ENCODE measurements at places on chromosomes 13 and 19.

GRCh38 chr13:51781246-51782022 is 22.5 kb downstream of the DHRS12 start:
- DNase-seq = peak; percentile 39

GRCh38 chr19:42290523-42291434 is 11.2 kb upstream of the PRR19 start:
- DNase-seq = no peak

DNA sequence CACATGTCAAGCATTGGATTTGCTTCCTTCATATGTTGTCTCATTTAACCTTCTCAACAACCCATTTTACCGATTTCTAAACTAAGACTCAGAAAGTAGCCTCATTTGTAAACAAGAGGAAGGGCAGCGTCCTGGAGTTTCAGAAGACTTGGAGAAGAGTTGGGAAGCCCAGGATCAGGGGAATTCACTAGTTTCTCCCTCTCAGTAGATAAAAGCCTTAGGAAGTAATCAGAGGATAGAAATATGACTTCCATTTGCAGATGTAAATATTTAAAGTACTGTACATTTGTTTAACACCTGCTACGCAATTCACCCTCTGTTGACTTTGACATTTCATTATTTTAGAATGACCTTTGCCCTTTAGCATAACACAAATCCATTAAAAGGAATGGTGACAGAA is 216.4 kb downstream of the DCT start:
- DNase-seq = no peak

DNA sequence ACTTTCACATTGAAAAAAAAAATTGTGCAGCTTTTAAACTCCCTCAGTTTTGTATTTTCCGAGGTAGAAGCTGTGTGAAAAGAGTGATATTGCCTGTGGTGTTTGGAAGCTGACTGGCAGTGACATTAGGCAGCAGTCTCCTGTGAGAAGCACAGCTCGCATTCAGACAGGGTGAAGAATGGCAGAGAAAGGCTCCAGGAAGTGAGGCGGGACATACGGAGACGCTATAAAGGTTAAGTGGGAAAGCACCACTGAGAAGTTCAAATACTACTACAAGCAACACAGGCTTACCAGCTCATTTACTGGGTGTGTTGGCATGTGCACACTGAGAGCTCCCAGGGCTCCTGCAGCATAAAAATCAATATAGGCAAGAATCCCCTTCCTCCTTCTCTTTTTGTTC is 88.4 kb downstream of the RXFP2 start:
- DNase-seq = peak; percentile 3

GRCh38 chr19:36060430-36060829 is 5.7 kb downstream of the WDR62 start:
- DNase-seq = peak; percentile 34

- no peak for DNase-seq
Observed at GRCh38 chr19:29880498-29881081, 61.4 kb upstream of the URI1 start.

GRCh38 chr13:20960663-20961309 is 58.2 kb upstream of the XPO4 start:
- DNase-seq = peak; percentile 22

DNA sequence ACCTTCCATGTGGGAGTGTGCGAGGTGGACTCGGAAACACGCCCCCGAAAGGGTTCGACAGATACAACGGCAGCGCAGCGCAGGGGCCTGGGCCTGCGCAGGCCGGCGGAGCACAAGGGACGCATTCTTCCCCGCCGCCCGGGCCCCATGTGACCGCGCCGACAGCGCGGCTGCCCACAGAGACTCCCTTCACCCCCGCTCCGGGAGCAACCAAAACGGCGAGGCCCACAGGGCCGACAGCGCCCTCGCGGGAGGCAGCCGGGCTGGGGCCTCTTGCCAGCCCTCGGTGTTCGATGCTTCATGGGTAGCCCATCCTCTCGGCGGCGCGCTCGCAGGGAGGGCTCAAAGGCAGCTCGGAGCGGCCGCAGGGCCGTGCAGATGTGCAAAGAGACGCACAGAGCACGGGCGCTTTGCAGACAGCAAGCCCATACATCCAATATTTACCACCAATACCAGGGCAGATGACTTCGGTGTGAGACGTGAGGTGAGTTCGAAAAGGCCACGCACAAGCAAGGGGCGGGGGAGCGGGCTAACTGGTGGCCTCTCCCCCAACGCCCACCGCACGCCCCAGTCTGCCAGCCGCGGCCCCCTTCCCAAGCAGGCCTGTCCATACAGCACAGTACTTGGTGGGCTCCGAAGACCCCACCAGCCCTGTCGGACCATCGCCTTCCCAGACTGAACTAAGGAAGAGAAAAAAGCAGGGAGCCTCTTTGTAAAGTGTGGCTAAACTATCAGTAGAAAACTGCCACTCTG is 89.9 kb downstream of the CRYL1 start:
- DNase-seq = no peak

GRCh38 chr13:79528356-79528755 is 47.4 kb downstream of the NDFIP2 start:
- peak; percentile 33 for DNase-seq

GRCh38 chr19:22532388-22533300 is 101.5 kb upstream of the ZNF492 start:
- no peak for DNase-seq

- DNase-seq = no peak
Observed at GRCh38 chr19:39432677-39433025, 3.1 kb downstream of the RPS16 start.

DNA sequence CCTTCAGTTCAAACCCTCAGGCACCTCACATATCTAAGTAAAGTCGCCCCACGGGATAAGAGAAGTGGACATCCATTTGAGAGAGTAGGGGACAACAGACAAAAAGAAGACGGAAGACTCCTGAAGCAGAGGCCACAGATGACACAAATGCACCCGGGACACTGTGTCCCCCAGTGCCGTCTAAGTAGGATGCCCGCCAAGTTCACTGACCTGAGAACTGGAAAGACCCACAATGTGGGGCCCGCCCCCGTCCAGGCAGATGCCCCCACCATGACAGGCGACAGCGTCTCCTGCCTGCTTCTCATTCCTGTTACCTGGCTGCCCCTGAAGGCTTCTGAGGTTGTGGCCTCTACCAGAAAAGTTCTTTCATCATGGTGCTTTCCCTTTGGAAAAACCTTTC is 16.9 kb downstream of the ANKRD27 start:
- DNase-seq = no peak

DNA sequence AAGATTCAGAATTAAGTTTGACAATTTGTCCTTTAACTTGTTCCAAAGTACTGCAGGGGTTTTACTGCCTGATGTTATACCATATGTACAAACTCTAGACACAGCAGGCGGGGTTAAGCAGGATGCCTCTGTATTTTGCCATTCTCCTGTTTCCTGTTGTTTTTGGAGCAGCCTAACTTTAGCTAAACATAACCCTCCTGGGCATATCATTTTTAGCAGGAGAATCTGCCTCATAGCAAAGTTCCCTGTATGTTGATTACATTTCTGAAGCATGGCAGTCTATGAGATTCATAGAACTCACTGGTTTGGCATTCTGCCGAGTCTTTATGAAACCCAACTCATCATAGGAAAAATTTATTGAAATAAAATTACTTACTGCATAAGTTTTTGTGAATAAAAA is 5.2 kb downstream of the LHFPL6 start:
- DNase-seq = no peak

GRCh38 chr13:39450176-39450575 is 152.8 kb downstream of the LHFPL6 start:
- no peak for DNase-seq

DNA sequence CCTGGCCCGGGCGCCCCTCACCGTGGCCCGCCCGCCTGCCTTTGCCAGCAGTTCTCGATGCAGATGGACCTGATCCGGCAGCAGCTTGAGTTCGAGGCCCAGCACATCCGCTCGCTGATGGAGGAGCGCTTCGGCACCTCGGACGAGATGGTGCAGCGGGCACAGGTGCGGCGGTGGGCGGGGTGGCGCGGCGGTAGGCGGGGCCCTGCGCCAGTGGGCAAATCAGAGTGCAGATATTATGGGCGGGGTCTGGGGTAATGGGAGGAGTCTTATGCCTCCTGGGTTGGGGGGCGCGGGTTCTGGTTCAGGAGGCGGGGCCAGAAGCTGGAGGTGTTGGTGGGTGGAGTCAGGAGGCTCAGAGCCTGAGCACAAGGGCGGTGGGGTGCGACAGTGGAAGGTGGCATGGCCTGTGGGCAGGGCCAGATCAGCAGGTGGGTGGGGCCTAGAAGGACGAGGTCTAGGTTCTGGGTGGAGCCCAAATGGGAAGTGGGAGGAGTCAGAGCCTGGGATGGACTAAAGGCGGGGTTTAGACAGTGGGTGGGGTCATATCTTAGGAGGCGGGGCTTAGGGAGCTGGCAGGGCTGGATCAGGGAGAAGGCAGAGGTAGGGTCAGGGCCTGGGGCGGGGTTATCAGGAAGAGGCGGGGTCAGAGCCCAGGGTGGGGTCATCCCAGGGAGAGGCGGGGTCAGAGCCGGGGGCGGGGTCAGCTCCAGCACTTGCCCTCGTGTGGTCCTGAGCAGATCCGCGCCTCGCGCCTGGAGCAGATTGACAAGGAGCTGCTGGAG is 5.6 kb downstream of the APC2 start:
- peak; percentile 39 for DNase-seq

DNA sequence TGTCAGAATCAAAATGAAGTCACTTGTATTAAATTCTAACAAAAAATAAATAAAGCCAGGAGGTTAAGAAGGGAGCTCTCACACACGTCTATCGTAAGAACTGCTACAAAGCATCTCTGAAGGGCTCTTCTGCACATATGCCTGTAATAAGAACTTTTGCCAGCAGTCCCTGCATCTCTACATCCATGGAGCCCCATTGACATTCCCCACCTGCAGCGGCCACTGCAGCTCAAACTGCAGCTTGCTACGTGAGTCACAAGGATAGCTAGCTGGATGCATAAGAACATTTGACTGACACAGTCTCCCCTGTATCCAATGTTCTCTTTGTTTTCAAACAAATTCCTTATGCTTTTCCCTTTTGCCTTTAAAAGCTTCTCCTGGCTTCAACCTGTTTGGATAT is 68.3 kb downstream of the DNAJC3 start:
- DNase-seq = no peak

DNA sequence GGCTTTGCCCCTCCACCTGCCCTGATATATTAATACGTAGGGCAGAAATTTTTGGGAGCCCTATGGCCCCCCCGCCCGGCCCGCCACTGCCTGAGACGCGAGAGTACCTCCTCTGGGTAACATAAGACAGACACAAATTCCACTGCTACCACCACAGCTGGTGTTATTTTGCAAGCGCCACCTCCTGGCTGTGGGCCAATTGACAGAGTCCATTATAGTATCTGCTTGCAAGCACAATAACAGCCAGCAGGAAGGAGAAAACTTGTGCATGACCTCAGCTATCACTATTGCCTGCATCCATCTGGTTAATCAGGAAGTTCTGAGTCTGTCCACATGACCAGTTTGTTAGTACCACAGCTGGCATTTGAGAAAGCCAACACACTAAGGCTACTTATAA is 25.3 kb upstream of the OR10H2 start:
- peak; percentile 61 for DNase-seq

DNA sequence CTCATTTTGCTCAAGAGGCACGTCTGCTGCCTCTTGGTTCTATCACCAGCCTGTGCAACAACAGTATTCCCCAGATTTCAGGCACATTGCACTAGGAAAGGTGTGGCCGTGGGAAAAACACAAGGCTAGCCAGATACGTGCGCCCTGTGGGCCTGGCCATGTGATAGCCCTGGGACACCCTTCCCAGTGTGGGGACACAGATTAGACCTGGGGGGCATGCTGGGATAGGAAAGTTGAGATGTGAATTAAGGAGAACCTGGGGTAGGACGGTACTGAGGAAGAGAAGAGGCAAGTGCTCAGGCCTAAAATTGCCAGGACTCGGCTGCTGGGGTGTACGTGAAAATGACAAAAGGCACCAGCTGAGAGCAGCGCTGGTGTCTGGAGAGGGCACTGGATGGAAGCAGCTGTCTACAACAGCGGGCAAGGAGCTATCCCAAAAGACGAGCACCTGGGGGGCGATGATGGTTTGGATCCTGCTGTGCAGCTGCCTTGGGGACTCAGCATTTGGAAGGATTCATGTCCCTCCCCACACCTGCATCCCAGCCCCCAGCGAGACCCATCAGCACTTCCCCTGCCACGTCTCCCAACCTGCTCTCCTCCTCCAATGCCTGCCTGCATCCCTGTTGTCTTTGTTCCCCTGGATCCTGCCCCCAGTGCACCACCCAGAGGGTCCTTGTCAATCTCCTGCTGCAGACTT is 54.3 kb downstream of the GGACT start:
- DNase-seq = no peak

DNA sequence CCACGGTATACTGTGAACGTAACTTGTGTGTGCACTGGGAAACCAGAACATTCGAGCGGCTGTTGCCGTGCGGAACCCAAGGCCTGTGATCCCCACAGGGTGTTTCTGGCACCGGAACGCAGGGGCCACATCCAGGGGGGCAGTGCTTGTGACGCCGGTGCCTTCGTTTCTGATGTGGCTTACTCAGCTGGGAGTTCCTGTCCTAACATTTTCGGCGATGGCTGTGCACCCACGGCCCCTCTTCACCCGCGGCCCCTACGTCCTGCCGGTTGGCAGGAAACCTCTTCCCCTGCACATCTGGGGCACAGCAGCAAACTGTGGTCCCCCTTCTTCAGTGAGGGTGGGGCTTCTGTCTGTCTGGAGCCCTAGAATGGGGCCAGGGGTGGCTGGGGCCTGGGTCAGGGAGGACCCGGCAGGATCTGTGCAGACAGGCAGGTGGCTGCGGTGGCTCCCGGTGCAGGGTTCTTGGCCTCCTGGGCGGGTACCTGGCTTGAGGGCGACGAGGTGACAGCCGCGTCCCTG is 26.2 kb downstream of the CSNK1G2 start:
- no peak for DNase-seq

DNA sequence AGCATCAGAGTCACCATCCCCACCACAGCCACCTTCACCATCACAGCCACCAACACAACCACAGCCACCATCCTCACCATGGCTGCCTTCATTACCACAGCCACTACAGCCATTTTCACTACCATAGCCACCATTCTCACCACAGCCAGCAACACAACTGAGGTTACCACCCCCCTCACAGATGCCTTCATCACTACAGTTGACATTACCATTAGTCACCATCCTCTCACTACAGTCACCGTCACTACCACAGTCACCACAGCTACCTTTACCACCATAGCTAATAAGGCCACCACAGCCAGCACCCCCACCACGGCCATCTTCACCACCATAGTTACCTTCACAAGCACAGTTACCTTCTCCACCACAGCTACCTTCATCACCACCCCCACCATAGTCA is 269.6 kb downstream of the DNAJC15 start:
- peak; percentile 53 for DNase-seq

DNA sequence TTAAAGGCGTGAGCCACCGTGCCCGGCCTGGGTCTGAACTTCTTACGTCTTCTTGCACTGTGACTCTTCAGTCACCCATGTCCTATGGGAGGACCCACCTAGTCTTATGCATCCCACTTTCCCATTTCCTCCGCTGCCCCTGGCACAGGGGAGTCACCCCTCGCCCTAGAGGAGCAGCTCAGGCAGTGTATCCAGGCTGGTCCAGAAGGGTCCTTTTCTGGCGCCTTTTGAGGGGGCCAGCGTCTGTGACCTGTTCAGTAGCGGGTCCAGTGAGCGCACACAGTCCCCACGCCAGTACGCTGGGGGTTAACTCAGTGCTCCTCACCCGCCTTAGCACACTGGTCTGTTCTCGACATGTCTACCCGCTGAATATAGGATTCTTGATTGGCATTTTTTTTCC is 107.1 kb downstream of the TM9SF2 start:
- DNase-seq = no peak

- DNase-seq = peak; percentile 26
Observed at GRCh38 chr13:42211704-42212464, 60.1 kb upstream of the AKAP11 start.

All from M059J (cell line).